ENCODE measurements at places on chromosomes 6 and 20. TPM values are rescaled to one million over a fixed set of nuclear protein-coding genes. Genes with fewer than 3 reads are reported as not detected.

- no peak overlapping the region for H3K27ac ChIP-seq
- H3K36me3 ChIP-seq, result no peaks in the 10 kb centered on the region
- H3K27me3 ChIP-seq, result no peaks in the 10 kb centered on the region
- no peak for DNase-seq
- no peak overlapping the region for H3K4me3 ChIP-seq
- H3K4me1 ChIP-seq, result peaks cover 24% of the 10 kb centered on the region
These were observed 7.1 kb downstream of the DUSP22 start for GRCh38 chr6:299104-299980.

Gene THBS2
- total RNA-seq, result 673 TPM

DNA sequence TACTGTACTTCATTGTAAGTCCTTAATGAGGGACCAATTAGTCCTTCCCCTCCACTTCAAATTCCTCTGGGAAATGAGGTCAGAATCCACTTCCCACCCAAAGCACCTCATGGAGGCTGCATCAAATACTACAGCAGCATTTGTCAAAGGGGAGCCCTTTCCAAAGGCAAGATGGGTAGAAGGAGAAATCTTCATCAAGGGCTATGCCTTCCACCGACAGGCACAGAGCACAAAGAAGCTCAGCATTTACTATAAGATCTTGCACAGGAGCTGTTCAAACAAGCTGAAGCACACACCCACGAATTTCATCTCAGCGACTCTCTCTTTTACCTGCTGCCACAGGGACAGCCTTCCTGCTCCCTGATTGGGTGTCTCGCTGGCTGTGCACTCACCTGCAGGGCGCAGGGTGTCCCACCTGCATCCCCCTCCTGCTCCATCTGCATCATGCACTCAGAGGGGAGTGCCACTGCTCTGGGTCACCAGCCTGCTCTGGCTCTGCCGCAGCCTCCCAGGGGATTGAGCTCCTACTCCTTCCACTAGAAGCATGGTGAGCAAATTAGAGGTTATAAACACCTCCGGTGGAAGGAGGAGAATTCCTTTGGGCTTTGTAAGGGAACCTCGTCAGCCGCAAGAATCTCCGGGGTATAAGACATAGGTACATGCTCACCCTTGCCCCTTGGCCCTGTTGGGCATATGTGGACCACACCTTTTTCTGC lies 164.5 kb downstream of the ATXN1 start:
- no peak overlapping the region for H3K4me3 ChIP-seq
- no peak for DNase-seq
- no peaks in the 10 kb centered on the region for H3K36me3 ChIP-seq
- peaks cover 5% of the 10 kb centered on the region for H3K4me1 ChIP-seq
- H3K27ac ChIP-seq, result no peak overlapping the region
- H3K27me3 ChIP-seq, result no peaks in the 10 kb centered on the region

Gene RNF144B
- total RNA-seq, result 15.8 TPM

Gene ALDH8A1
- 5.8 TPM for total RNA-seq

DNA sequence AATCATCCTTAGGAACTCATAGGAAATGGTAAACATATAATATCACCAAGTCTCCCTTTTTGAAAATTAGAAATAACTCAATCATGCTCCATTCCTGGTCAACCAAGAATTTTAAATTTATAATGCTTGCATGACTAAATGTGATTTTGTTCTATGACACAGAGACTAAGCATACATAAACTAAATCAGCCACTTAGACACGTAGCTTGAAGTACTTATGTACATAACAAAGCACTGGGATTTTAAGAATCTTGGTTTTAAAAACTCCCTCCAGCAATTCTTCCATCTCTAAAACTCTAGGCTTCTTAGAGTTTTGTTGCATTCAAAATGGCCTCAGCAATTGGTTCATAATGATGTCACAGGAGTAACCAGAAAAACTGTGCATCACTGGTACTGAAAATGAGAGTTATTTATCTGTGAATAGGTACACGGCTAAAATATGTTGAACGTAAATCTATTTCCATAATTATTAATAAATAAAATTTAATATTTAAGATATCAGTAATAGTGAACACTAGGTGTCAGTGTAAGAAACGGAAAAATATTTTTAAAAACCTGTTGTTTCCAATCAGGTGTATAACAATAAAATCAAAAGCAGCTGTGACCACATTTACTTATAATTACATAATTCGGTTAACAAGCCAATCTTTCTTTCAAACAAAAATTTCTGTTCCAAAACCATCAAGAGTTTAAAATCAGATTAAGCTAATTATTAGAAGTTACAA lies 241.6 kb upstream of the RUNX2 start:
- H3K4me1 ChIP-seq, result no peaks in the 10 kb centered on the region
- no peak overlapping the region for H3K27ac ChIP-seq
- DNase-seq, result no peak
- no peaks in the 10 kb centered on the region for H3K27me3 ChIP-seq
- no peak overlapping the region for H3K4me3 ChIP-seq

Data from thoracic aorta (tissue), 2 donors.